ENCODE measurements at places on chromosomes 3 and 15.

- DNase-seq, result no peak
These were observed 26.2 kb downstream of the SLC2A2 start for GRCh38 chr3:171000281-171000680.

GRCh38 chr15:66765478-66766281, 63.6 kb downstream of the SMAD6 start:
- no peak for DNase-seq

DNA sequence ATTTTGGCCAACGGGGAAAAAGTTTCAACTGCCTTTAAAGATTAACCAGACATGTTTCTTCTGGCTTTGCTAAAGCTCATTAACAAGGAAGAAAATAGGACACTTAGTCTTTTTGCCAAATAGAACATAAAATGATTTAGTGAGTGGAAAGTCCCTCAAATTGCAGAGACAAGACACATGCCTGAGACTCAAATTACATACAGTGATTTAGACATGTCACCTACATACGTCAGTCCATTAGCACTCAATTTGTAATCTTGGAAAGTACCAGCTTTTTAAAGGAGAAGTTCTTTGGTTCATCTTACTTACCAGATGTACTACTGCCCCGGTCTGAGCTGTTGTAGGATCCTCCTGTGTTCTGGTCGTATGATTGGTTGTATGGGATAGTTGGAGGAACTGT, 1134.2 kb downstream of the ROBO1 start:
- DNase-seq, result no peak

GRCh38 chr3:17491601-17492000, 250.8 kb downstream of the TBC1D5 start:
- no peak for DNase-seq

DNA sequence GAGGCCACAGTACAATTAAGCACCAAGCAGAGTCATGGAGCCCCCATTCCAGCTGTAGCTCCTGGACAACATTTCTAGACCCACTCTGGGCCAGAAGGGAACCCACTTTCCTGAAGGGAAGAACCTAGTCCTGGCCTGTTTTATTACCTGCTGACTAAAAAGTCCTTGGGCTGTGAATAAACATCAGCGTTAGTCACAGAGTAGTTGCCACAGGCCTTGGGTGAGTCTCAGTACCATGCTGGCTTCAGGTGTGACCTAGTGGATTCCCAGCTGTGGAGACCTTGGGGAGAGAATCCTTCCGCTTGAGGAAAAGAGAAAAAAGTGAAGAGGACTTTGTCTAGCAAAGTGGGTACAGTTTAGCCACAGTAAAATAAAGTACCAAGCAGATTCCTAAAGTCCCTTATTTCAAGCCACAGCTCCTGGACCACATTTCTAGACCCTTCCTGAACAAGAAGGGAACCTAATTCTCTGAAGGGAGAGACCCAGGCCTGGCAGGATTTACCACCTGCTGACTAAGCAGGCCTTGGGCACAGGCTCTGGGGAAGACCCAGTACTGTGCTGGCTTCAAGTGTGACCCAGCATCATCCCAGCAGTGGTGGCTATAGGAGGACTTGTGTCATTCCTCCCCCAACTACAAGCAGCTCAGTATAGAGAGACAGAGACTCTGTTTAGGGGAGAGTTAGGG, 118.3 kb upstream of the KCNH8 start:
- DNase-seq, result no peak

- no peak for DNase-seq
These were observed 414.8 kb downstream of the LPP start for GRCh38 chr3:188568736-188569135.

DNA sequence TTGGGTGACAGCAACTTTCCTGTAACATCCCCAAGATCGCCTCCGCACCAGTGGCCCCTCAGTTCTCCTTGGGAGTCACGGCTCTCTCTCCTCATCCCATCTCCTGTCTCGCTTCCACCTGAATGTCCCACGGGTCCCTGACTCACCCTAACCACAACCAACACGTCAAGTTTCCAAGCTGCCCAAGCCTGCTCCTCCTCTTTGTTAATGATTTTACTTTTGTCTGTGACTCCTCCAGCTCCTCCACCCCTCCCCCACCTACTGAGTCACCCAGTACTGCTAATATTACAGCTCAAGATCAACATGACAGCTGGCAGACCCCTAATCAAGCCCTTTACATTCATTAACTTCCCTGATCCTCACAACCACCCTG, 39.3 kb downstream of the BDH1 start:
- no peak for DNase-seq

GRCh38 chr3:137692803-137693431, 71.2 kb upstream of the SOX14 start:
- DNase-seq, result no peak

DNA sequence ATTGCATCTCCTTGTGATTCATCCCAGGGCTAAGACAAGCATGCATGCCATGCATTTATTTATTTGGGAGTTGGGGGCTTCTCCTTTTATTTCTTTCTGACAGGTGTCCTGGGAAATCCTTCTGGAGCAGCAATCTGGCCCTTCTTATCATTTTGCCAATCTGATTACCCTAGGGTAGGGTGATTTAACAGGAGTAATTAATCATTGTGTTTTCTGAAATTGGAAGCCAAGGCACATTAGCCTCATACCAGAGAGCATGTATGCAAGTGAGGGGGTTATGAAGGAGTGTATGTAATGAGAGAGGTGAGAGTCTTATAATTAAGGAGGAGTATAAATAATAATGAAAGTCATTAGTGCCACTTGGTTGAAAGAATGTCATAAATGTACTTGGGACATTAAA, 37.4 kb upstream of the ARPP21 start:
- DNase-seq, result no peak

DNA sequence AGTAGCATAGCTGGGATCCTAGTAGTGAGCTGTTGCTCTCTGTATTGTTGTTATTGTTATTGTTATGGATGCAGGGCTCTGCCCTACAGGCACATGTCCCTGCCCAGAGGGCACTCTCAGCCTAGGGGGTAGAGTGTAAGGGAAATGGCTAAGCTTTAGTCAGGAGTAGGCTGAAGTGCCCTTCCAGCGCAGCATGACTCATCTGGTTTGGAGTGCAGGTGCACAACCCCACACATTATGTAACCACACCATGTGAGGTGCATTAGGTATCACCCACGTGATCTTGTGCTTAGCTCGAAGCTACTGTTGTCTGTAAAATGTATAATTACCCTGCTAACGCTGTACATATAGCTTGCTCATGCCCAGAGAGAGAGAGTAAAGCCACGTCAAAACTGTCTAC, 48.3 kb upstream of the TIPARP start:
- DNase-seq, result peak; percentile 37

DNA sequence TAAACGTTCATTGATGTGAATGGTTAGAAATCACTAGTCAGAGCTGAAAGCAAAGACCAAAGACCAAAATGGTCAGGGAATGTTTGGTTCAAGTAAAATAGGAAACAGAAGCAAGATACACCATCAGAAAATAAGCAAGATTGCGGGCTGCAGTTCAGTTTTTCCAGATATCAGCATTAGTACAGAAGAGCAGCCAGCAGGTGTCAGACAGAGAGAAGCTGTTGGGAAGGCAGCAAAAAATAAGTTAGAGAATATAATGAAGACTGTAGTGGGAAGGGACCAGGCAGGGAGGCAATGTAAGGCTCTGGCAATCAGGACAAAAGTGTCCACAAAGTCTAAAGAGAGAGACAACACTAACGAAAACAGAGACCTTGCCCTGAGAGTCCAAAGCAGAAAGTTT, 639.4 kb upstream of the NAALADL2 start:
- DNase-seq, result no peak

GRCh38 chr3:39144095-39144747, 9.2 kb downstream of the CSRNP1 start:
- no peak for DNase-seq

- no peak for DNase-seq
These were observed 186.7 kb downstream of the NSUN3 start for GRCh38 chr3:94249491-94250079.

DNA sequence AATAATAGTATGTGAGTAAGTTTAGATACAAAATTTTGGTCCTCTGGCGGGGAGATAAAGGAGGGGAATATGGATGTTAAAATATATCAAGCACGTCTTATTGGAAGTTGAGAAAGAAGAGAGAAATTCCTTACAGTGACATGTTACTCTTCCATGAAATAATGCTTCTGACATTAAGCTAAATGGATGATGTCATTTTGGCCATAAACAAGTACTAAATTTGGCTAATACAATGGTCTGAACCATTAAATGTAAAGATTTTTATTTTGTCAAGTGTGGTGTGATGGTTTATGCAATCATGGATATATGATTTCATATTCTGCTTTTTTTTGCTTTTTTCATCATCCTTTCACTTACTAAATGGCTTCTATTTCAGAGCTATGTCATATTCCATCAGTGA, 405.4 kb downstream of the FEZF2 start:
- DNase-seq, result no peak

- no peak for DNase-seq
These were observed 177.9 kb upstream of the TLE3 start for GRCh38 chr15:70275461-70276138.

DNA sequence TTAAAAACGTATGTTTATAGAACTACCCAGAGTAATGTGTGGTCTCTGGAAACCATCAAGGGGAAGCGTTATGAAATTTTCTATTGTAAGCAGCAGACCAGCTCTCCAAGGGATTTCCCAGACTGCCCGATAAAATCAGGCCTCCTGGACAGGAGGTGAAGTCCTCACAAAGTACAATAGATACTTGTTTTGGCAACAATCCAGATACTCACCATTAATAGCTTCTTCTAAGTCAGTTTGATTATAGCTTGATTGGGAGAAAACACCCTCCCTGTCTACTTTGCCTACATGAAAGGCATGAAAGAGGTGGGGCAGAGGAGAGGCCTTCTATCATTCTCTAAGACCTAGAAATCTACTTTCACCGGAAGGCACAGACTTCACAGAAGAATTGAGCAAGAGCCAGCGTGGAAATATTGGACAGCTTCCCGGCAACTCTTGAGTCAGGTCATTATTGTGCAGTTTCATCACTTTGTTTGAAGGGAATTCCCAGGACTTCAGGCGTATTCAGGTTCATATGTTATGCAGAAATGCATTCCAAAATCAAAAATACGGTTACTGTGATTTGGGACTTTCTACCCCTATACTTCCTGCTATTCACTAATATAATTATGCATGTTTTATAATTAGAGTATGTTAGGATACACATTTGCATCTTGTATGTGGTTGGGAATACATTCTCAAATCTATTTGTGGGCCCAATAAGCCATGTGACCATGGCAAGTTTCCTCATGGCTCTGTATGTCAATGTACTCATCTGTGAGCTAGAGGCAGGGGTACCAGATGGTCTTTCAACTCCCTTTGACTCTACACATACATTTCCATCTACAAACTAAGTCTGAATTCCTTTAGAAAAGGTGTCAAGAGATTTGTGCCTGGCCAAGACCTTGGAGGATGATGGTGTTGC, 103.5 kb downstream of the CD47 start:
- DNase-seq, result no peak

DNA sequence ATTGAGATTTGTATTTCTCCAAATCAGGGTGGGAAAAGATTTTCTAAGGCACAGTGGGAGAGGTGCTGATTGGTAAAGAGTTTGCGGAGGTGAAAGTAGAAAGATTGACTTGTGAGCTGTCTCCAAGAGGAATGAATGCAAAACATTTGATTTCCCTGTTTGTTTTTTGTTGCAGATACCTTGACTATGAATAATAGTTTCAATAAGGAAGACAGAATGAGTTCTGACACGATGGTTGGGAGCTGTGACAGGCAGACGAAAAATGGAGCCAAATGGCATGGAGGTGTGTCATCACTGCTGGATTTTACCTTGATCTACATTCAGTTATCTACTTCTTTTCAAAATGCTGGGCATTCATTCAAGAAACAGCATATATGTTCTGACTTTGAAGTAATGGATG, 145.1 kb downstream of the NFKBIZ start:
- no peak for DNase-seq

DNA sequence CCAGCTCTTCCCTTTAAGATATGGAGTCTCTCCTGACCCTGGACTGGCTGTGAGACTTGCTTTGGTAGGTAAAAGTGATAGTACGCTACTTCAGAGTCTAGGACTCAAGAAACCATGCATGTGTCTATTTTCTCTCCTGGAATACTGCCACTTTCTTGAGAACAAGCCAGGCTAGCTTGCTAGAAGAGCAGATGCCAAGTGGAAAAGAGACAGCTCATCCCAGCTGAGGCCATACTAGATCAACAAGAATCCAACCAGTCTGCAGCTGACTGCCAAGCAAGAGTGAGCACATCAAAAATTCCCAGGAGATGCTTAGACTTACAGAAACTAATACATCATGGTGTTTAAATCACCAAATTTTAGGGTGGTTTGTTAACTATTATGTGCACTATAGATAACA, 208.3 kb upstream of the RBMS3 start:
- no peak for DNase-seq

DNA sequence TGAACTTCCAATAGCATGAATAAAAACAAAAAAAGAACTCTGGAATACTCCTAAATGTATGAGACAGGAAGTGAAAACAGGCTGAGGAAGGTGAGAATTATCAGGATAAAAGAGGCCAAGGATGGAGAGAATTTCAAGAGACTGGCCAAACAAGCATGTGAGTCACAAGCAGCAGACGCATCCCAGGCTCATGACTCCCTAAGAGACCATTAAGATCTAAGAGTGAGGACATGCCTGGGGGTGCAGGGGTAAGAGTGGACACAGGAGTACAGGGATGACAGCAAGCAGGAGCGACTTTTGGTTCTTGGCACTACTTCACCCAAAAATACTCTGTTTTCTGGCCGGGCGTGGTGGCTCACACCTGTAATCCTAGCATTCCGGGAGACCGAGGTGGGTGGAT, 7.1 kb downstream of the SCAMP2 start:
- DNase-seq, result no peak

- DNase-seq, result no peak
These were observed 26.0 kb downstream of the SLC12A6 start for GRCh38 chr15:34311563-34311962.

DNA sequence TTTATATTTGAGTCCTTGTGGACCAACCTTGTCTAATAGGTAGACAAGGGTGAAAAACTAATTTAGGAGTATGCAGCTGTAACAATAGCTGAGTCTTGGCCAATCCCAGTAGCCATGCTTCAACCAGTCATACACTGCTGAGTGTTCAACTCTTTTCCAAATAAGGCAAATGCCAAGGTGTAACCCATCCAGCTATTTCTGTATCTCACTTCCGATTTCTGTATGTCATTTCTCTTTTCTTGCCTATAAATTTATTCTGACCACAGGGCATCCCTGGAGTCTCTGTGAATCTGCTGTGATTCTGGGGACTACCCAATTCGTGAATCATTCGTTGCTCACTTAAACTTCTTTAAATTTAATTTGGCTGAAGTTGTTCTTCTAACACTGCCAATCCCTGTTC, 93.2 kb downstream of the MAGI1 start:
- DNase-seq, result no peak

GRCh38 chr3:31305340-31305739, 227.4 kb upstream of the STT3B start:
- DNase-seq, result no peak

- no peak for DNase-seq
These were observed 54.0 kb downstream of the TIPARP start for GRCh38 chr3:156728267-156728985.

Measured in NCI-H187 treated with DMSO at 0.1 percent for 48 hours (cell line).